Activated effector memory CD4-positive, alpha-beta T cell treated with Interleukin-2 at 50 U/mL for 16 hours (primary cell): ENCODE measurements at places on chromosomes 1 and 21.

GRCh38 chr1:23696335-23696989, 4.9 kb downstream of the RPL11 start:
- no peak for DNase-seq

DNA sequence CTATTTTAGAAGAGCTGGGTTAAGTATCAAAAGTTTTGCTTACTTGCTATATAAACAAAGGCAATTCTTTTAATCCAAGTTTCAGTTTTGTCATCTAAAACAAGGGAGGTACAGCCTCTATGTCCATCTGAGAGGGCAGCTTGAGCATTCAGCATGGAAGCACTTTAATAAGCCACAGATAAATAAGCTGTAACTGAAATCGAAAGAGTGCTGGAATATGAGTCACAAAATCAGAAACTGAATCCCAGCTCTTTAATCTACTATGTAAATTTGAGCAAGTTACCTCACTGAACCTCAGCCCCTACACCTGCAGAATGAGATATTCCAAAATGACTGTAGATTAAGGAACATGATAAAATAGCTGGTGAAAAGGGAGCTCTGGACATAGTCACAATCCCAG, 80.0 kb upstream of the HP1BP3 start:
- no peak for DNase-seq

DNA sequence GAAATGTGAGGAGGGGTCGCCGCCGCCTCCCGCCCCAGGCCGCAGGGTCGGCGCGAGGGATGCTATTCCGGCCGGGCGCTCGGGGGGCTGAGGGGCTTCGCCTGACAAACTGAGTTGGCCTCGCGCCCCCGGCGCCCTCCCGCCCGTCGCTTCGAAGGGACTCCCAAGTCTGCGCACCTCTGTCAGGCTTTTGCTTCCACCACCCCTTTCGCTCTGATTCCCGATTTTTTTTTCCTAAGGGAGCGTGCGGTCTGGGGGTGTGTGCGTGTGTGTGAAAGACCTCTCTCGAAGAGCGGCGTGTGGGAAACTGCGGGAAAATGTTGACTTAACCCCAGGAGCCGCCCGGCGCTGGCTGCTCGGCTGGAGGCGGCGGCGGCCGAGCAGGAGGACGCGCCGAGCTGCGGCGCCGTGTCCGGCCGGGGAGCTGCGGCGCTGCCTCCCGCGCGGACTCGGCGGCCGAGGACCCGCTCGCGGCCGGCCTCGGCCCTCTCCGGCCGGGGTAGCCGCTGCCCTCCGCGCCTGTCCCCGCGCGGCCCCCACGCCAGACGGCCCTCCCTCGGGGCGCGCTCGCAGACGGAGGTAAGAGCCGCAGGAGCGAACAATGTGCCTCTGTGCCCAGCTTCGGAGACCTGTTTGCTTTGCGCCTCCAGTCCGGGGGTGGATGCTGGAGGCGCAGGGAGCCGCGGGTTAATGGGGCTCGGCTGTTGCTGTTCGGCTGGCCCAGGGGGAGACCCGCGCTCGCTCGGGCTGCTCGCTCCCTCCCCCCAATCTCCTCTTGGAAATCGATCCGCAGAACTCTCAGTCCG, 1.1 kb downstream of the ADGRL2 start:
- no peak for DNase-seq

DNA sequence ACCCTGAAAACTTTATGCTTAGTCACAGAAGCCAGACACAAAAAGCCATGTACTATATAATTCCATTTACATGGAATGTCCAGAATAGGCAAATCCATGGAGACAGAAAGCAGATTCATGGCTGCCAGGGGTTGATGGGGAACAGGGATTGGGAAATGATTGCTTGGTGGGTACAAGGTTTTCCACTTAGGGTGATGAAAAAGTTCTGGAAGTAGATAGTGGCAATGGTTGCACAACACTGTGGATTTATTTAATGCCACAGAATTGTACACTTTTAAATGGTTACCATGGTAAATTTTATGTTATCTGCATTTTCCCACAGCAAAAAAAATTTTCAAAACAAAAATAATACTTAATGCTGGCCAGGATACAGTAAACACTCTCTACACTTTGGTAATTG, 40.6 kb downstream of the ENAH start:
- no peak for DNase-seq

- no peak for DNase-seq
These were observed 205.0 kb downstream of the HIVEP3 start for GRCh38 chr1:41713557-41714327.

DNA sequence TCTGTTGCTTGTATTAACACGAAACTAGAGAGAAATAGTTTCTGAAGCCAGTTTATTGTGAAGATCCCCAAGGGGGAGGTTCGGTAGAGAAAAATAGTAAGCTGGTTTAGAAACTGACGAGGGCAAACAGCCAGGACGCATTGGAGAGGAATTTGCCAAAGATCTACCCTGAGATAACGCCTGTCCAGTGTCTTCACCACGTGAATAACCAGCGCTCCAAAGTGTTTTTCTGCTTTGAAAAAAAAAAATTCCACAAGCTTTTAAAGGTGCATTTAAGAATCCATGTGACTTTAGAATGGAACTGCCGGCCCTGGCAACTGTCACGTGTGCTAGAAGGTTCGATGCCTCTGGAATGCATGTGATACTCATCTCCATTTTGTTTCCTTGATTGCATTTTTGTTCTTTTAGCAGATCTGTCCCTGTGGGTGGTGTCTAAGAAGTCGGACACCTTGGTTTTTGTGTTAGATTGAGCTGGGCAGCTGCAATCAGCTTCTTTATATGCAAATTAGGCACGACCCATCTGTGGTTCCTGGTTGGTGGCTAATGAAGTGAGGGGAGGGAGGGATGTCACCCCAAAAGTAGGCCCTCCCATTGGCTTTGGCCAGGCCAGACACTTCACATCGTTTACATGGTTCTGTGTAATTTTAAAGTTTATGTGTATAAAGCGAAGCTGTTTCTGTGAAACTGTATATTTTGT, 1.3 kb upstream of the THAP3 start:
- DNase-seq = no peak

DNA sequence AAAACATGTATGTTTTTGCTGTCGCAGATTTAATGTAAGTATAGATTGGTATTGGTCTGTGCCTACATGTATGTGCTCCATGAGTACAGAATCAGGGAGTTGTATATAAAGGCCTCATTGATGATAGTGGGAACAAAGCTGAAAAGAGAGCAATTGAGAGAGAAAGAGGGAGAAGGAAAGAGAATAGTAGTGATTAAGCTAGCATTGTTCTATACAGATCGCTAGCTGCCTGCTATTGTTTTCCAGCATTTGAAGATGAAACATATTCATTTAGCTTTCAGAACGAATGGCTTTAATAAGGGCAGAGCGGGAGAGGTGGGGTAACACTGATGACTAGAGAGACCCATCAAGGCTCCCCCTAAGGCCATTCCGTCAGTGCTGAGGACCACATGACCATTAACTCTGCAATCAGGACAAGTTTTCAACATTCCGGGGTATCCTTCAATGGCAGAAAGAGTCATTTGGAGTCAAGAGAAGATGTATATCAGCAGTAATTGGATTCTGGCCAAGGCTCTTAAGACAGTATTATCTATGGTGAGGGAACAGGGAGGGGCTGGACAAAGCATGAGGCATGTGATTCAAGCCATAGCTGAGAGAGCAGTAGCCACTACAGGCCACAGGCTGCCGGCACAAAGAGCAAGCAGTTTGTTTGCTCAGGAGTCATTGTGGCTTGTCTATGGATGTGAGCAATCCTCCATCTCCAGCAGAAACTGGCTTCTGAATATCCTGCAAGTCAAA, 176.5 kb downstream of the PBX1 start:
- DNase-seq = no peak

DNA sequence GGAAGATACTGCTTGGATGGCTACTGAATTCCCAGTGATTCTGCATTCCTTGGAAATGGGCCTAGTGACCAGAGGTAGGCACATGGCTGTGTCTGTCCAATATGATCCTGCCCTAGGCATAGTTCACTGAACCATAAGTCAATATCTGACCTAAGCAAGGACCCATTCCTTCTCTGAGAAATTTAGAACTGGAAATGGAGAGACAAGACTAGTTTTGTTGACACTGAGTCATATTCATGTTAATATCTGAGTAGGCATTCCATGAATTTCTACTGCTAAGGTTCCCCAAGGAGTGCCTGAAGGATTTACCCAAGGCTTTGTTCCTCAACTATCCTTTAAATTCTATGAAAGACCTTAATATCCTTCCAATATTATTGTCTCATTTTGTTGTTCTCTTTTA, 329.8 kb upstream of the BEND5 start:
- DNase-seq = no peak

GRCh38 chr21:29305561-29305960, 6.8 kb downstream of the BACH1 start:
- DNase-seq = no peak

DNA sequence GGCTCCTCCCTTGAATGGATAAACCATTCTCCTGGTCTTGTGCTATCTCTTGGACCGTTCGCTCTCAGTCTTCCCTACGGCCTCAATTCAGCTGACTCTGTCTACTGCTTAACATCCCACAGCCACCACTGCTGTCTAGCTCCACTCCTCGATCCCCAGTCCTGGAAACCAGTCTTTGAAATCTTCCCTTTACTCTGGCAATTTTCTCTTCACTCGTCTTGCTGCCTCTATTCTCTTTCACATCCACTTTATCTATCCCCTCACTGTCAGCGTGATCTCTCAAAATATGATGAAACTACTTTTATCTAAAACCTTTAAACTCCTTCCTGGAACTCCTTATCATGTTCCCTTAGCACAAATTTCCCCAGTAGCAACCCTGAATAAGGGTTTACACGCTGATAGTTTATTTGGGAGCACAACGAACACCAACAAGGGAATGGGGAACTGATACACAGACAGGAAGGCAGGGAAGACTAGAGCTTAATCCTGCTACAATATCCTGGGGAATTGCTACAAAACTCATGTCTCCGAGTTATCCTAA, 131.6 kb upstream of the SAMSN1 start:
- no peak for DNase-seq
